ENCODE measurements at places on chromosomes 3 and 15.

GRCh38 chr3:195900436-195901355, 7.7 kb downstream of the TNK2 start:
- no peak for DNase-seq

DNA sequence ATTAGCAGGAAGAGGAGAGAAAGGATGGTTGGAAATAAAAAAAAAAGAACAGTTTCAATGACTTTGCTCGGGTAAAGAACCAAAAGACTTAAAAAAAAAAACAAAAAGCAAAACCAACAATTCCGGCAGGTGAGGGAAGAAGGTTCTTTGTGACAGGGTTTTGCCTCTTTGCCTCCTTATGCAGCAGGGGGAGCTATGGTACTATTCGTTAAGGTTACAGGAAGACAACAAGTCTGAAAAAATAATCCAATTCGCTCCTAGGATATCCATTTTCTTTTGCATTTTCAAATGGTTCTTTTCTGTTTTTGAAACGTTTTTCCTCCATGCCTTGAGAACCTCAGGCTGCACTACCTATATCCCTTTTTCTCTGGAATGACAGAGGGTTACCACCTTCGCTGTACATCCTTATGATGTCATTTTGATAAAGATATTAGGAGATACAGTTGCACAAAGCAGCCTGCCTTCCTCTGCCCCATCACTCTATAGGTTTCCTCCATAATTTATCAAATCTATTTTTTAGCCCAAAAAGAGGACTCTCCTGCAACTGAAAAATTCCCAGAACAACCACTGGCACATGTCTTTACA, 55.0 kb downstream of the CFAP20DC start:
- peak; percentile 2 for DNase-seq

DNA sequence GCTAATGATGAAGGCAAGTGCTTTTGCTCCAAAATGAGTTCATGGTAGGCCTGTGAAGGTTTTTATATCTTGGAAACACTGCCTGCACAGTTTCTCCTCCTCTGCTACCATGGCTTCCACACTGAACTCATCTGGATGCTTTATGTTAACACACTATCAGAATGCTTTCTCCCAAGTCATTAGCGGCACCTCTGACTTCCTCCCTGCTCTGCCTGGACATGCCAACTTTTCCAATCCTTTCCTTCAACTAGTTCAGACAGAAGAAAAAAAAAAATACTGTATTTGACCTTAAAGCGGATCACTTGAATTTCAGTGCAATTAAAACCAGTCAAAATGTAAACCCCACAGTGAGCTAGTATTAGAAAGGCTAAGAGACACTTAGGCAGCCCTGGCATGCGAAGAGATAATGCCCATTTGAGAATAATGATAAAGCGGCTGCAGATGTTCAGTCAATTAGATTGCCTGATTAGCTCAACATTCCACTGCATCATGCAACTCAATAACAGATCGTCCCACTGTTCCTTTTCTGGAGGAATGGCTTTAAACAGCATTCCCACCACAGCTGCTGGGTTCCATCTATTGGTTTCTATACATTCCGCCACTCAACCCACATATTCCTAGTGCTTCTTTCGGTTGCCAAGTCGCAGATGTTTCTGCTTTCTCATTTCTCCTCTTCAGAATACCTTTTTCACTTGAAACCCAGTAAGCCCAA, 51.7 kb downstream of the CNTN3 start:
- DNase-seq = no peak

GRCh38 chr3:125480656-125481374, 39.2 kb downstream of the SNX4 start:
- no peak for DNase-seq

DNA sequence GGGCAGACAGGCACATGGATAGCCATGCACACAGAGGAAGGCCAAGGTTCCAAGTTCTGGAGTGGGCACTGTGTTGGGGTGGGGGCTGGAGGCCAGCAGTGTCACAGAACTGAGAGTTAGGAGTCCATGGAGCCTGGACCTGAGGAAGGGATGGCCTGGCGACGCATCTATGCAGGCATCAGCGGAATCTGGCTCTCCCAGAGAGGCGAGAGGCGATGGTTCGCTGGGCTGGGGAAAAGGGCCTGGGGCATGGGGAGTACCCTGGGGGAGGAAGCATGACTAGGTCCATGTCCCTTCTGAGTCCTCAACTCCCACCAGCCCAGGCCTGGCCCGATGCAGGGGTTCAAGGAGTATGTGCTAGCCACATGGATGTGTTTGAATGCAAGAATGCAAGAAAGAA, 192.8 kb upstream of the LINGO1 start:
- no peak for DNase-seq

DNA sequence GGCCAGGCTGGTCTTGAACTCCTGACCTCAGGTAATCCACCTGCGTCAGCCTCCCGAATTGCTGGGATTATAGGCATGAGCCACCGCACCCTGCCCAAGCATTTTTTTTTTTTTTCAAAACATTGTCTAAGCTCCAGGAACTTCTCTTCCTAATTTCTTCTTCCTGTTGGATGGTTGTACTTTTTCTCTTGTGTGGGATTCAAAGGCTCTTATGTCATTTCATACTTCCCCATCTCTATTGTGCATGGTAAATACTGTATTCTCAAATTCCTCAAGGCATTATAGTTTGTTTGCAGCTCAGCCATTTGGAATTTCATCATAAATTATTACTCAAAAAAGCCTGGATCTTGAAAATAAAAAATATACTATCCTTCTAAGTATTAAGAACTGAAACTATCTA, 199.1 kb upstream of the GADL1 start:
- DNase-seq = no peak

Measured in HuH-7 (cell line).